Osteocyte (in vitro differentiated cells): ENCODE measurements at places on chromosomes 11 and 22. TPM values are rescaled to one million over a fixed set of nuclear protein-coding genes. Genes with fewer than 3 reads are reported as not detected.

- no peaks in the 10 kb centered on the region for H3K27me3 ChIP-seq
- no peaks in the 10 kb centered on the region for H3K36me3 ChIP-seq
- no peak overlapping the region for H3K27ac ChIP-seq
- no peak overlapping the region for H3K4me3 ChIP-seq
Measured at GRCh38 chr11:35541621-35542375, 16.4 kb upstream of the PAMR1 start.

GRCh38 chr11:101470881-101471520 is 112.8 kb downstream of the TRPC6 start:
- peaks cover 18% of the 10 kb centered on the region for H3K4me1 ChIP-seq
- peaks cover 30% of the 10 kb centered on the region for H3K36me3 ChIP-seq
- no peak overlapping the region for H3K27ac ChIP-seq
- no peak overlapping the region for H3K4me3 ChIP-seq

DNA sequence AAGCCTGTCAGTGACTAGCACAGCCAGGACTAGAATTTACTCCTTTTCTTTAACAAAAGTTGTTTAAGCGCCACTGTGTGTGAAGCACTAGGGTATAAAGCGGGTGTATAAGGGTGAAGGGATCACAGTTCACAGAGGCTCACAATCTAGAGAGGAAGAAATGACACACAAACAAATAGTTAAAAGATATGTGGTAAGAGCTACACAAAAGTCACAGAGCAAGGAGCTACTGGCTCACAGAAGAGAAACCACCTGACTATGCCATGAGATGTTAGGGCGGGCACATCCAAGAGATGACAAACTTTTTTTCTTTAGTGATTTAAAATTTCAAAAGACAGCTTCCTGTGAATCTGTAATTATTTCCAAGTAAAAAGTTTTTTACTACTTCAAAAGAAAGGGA is 55.6 kb downstream of the PHF21A start:
- no peaks in the 10 kb centered on the region for H3K27me3 ChIP-seq
- no peak overlapping the region for H3K4me3 ChIP-seq
- peaks cover 28% of the 10 kb centered on the region for H3K36me3 ChIP-seq
- H3K27ac ChIP-seq = no peak overlapping the region
- DNase-seq = no peak

GRCh38 chr22:20738394-20739089 is 35.4 kb upstream of the SERPIND1 start:
- no peaks in the 10 kb centered on the region for H3K27me3 ChIP-seq
- no peak overlapping the region for H3K27ac ChIP-seq
- H3K4me1 ChIP-seq = no peaks in the 10 kb centered on the region
- H3K36me3 ChIP-seq = peaks cover 44% of the 10 kb centered on the region

- H3K4me1 ChIP-seq = peaks cover 33% of the 10 kb centered on the region
- no peaks in the 10 kb centered on the region for H3K27me3 ChIP-seq
- H3K27ac ChIP-seq = peak overlapping the region; percentile 80
Measured at GRCh38 chr11:100612766-100613165, 74.3 kb upstream of the ARHGAP42 start.

DNA sequence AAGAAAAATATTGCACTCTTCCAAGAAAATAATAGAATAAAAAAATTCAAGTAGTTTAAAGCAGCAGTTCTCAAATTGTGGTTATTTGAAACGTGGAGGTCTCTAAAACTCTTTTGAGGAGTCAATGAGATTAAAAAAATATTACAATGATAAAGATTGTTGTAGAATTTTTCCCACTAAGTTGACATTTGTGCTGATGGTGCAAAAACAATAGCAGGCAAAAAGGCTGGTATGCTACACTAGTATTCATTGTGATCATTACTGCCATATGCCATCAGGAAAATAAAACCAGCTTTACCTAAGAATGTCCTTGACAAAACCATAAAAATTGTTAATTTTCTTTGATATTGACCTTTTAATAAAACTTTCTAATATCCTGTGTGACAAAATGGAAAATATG is 505.2 kb upstream of the ANO5 start:
- no peaks in the 10 kb centered on the region for H3K36me3 ChIP-seq
- H3K27ac ChIP-seq = no peak overlapping the region
- no peaks in the 10 kb centered on the region for H3K4me1 ChIP-seq
- H3K27me3 ChIP-seq = no peaks in the 10 kb centered on the region
- no peak overlapping the region for H3K4me3 ChIP-seq
- DNase-seq = no peak

- H3K4me1 ChIP-seq = no peaks in the 10 kb centered on the region
- no peak overlapping the region for H3K27ac ChIP-seq
- H3K27me3 ChIP-seq = no peaks in the 10 kb centered on the region
- H3K4me3 ChIP-seq = no peak overlapping the region
- no peak for DNase-seq
Measured at GRCh38 chr11:107293677-107294344, 163.8 kb downstream of the CWF19L2 start.

OR5I1 gene
- total RNA-seq = not detected in 2 replicates

GRCh38 chr11:97231231-97231630 is 841.4 kb downstream of the JRKL start:
- no peaks in the 10 kb centered on the region for H3K36me3 ChIP-seq
- no peak overlapping the region for H3K27ac ChIP-seq
- no peak overlapping the region for H3K4me3 ChIP-seq

OR5P2 gene
- total RNA-seq = not detected in 2 replicates

DNA sequence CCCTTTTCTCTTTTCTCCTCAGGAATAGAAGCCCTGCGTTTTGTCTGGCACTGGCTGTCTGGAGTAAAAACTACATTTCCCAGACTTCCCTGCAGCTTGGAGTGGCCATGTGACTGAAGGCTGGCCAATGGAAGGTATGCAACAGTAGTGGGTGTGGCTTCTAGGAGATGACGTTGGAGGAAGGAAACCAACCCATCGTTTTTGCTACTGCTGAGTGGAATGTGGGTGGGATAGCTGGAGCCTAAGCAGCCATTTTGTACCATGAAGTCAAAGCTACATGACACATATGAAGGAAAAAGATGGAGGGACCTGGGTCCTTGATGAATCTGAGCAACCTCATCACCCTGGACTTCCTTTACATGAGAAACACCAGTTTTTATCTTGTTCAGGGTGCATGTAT is 19.6 kb downstream of the FGF3 start:
- no peaks in the 10 kb centered on the region for H3K4me1 ChIP-seq
- no peak for DNase-seq
- no peak overlapping the region for H3K4me3 ChIP-seq
- H3K27ac ChIP-seq = no peak overlapping the region
- peaks cover 4% of the 10 kb centered on the region for H3K27me3 ChIP-seq
- no peaks in the 10 kb centered on the region for H3K36me3 ChIP-seq

TENM4 gene
- 69.8 and 74.1 TPM in 2 replicates for total RNA-seq

DNA sequence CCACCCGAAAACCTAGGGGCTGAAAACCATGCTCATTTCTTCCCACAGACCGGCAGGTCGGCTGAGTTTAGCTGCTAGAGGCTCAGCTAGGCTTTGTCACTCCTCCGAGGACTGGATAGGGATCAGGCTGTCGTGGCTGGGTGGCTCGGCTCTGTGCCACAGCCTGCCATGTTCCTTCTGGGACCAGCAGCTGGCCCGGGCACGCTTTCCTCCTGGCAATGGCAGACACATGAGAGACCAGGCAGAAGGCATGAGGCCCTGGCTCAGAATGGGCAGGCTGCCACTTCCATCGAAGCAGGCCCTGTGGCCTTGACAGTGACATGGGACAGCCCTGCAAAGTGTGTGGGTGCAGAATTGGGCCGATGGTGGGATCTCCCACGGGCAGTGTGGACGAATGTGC is 20.9 kb downstream of the PARVG start:
- no peaks in the 10 kb centered on the region for H3K4me1 ChIP-seq
- no peaks in the 10 kb centered on the region for H3K36me3 ChIP-seq

MUC15 gene
- total RNA-seq = not detected in 2 replicates

GRCh38 chr22:46150034-46150654 is at the start of gene PPARA:
Gene PPARA (plus strand): TSS chr22:46150526. CDS start chr22:46198384, 47,858 bp downstream.
- peaks cover 20% of the 10 kb centered on the region for H3K4me1 ChIP-seq
- H3K36me3 ChIP-seq = peaks cover 8% of the 10 kb centered on the region
- H3K27ac ChIP-seq = peak within 1 kb of the TSS; percentile 34
- H3K27me3 ChIP-seq = peaks cover 7% of the 10 kb centered on the region
- peak; percentile 92 for DNase-seq
- peak within 1 kb of the TSS; percentile 81 for H3K4me3 ChIP-seq

DNA sequence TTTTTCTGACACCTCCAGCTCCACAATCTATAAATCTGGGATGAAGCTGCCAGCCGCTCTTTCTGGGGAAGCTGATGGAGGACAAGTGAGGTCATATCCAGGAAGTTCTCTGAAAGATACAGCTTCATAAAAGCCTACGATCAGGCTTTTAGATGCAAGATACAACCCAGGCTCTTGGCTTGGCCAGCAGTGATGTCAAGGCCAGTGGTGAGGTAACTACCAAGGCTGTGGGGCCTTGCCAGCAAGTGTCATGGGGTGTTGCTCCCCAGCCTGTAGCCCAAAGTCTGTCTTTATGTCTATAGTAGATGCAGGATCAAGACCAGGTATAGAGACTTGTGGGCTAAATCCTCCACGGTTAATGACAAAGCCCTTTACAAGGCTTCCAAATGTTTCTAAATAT is 70.1 kb upstream of the TIMP3 start:
- H3K36me3 ChIP-seq = no peaks in the 10 kb centered on the region
- H3K27ac ChIP-seq = no peak overlapping the region
- no peak overlapping the region for H3K4me3 ChIP-seq
